ENCODE measurements at places on chromosomes 3 and 15.

- DNase-seq = peak; percentile 37
Observed at GRCh38 chr3:104961851-104962250, 404.9 kb upstream of the ALCAM start.

DNA sequence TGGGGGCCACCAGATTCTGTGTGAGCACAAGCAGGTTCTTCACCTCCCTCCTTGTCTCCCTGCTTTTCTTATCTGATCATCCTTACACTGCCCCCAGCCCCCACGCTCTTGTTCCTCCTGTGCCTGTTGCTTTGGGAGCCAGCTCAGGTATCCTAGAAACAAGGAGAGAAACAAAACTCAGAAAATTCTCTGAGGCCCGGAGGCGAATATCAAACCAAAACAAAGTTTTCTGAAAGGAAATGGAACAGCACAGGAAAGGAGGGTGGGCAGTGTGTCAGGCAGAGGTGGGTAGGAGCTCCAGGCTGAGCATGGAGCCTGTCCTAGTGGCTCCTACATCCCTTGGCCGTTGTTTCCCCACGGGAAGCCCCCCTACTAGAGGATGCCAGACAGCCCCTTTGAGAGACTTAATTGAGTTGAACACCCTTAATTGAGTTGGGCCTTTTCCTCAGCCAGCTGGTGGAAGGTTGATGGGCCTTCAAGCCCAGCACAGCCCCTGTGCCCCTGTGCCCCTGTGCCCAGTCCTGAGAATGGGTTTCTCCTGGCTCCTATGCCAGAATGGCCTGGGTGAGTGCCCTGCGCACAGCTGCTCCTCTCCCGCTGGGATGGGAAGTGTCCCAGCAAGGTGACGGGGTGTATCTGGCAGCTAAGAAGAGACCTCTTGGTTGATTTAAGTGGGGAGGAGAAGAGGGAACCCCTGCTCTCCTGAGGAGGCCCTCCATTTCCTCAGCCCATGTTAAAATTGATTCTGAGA is 22.8 kb upstream of the JMJD7 start:
- DNase-seq = no peak

DNA sequence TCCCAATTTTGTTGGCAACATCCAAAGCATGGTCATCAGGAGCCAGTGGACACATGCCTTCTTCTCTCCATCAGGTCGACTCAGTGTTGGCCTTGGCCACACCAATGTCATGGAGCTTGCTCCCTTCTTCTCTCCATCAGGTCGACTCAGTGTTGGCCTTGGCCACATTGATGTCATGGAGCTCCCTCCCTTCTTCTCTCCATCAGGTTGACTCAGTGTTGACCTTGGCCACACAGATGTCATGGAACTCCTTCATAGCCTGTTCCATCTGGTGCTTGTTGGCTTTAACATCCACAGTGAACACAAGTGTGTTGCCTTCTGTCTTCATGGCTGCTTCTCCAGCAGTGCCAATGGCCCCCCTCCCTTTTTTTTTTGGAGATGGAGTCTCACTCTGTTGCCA is 70.2 kb downstream of the TMEM44 start:
- no peak for DNase-seq

DNA sequence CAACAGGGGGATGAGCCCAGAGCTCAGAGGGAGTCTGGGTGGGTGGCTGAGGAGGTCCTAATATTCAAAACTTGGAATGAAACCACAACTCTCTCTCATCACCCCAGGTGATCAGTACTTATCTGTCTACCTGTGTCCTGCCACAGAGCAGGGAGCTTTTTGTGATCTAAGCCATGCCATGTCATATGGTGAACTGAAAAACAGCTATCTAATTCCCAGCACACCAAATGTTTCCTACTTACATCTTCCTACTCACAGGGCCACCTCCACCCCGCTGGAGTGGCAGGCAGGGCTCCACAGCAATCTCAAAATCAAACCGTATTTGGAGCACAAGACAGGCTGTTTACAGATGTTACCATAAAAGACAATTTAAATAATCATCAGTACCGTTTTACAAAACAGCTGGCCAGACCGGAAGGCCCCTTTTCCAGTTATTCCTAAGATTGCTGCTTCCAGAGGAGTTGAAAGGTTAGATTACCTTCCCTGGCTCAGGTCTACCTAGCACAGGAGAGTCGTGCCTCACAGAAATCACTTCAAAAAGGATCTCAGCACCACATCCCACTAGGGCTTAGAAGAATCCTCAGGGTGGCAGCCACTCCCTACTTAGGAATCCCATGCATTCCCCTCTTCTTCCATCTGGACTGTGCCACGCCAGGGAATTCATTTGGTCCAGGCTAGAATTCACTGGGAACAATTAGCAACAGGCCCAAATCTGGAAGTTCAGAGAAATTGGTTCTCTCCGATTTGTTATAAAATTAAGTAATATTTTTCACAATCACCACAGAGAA is 226.6 kb upstream of the IL12A start:
- no peak for DNase-seq

DNA sequence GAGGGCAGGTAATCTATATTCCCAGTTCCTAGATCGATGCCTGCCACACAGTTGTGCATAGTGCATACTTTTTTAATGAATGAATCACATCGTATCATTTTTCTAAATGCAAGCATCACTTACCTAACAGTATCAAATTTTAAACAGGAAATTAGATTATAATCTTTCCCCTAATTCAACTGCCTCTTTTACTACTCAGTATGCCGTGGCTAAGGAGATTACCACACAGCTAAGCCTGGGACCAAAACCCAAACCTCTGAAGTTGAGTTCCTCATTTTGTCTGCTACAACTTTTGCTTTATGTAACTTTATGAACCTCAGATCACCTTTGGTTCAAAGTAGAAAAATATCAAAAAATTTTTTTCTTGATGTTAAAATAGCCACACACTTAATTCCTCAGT is 53.2 kb upstream of the FNDC3B start:
- DNase-seq = no peak

- DNase-seq = no peak
Observed at GRCh38 chr3:16171009-16171408, 3.5 kb upstream of the GALNT15 start.

- DNase-seq = no peak
Observed at GRCh38 chr3:40464339-40465110, 7.4 kb downstream of the RPL14 start.

- DNase-seq = no peak
Observed at GRCh38 chr15:101635944-101636727, 16.0 kb downstream of the TM2D3 start.

DNA sequence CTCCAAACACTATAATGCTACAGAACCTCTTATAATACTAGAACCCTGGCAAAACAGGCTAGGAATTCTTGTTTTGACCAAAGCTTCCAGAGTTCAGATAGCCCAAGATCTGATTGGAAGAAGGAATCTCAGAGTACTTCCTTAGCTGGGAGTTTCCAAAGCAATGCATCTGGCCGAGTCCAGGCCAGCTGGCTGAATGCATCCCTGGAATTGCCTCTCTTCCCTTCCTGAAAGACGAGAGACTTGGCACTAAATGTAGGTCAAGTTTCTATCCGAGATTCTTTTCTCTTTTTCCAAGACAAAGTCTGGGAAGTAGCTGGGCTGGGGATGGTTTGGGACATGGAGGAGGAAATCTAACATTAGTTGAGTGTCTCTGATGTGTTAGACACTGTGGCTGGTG is 68.7 kb upstream of the ADPGK start:
- no peak for DNase-seq

GRCh38 chr3:167662919-167663400 is 9.2 kb upstream of the WDR49 start:
- no peak for DNase-seq

GRCh38 chr3:141456301-141456625 is 30.6 kb upstream of the RASA2 start:
- DNase-seq = no peak

- DNase-seq = peak; percentile 68
Observed at GRCh38 chr3:136990826-136991225, 33.0 kb downstream of the IL20RB start.

DNA sequence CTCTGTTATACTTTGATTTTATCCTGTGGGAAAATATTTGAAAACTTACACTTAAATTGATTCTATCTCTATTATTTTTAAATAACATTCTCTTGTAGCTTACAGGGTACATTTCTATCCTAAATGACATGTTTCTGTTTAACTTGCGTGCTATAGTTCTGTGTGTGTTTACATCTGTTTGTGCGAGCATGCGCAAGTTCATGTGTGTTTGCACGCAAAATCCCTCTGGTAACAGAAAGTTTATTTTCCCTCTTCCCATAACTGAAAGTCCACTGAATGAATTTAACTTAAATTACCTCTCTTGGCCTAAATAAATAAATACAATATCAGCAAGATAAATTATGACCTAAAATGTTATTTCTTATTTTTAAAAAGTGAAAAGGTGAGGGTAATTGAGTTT is 117.3 kb upstream of the NEO1 start:
- DNase-seq = no peak

DNA sequence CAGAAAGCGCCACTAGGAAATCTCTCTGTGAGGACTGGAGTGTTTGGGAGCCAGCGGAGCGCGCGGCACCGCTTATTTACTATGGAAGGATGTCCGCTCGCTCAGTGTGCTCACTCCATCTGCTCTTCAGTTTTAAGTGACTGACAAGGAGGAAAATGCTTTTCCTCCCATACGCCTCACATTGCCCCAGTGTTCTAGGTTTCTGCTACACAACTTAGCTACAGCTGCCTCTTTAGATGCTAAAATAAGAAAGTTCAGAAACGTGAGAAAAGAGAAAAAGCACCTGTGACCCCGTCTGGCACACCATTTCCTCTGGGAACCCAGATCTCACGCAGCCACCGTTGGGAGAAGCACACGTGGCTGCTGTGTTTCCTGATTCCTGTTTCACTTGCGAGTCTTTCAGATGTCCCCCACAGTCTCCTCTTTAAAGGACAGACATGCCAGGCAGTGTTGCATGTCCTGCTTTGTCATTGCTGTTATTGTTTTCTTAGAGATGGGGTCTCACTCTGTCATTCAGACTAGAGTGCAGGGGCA is 11.7 kb upstream of the MUSTN1 start:
- DNase-seq = peak; percentile 57

DNA sequence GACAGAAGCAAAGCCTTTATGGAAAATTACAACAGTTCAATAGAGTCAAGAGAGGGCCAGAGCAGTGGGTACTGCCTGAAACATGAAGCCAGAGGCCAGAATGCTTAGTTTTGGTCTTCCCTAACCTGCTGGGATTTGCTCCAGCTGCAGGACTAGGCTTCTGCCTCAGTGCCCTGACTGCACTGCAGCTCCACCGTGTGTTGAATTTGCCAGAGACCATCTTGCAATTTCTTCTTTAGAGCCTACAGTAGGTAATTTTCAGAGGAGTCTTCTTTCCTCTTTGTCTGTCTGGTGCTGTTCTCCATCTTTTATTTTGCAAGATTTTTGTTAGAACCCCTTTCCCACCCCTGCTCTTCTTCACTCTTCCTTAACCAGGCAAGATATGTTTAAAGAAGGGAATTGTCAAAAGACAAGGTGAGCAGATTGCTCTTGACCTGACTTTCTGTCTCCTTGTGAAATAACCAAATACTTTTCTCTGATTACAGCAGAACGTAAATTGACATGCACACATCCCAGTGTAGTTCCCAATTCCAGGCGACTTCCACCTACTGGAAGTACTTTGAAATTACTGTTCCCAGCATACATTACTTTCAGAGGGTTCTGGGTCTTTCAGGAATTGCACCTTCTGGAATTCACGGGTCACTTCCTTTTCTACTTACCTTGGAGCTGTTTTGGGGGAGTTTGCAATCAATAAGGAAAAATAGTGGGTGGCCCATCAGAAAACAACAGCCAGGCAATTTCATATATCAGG is 161.2 kb downstream of the MINAR1 start:
- no peak for DNase-seq

DNA sequence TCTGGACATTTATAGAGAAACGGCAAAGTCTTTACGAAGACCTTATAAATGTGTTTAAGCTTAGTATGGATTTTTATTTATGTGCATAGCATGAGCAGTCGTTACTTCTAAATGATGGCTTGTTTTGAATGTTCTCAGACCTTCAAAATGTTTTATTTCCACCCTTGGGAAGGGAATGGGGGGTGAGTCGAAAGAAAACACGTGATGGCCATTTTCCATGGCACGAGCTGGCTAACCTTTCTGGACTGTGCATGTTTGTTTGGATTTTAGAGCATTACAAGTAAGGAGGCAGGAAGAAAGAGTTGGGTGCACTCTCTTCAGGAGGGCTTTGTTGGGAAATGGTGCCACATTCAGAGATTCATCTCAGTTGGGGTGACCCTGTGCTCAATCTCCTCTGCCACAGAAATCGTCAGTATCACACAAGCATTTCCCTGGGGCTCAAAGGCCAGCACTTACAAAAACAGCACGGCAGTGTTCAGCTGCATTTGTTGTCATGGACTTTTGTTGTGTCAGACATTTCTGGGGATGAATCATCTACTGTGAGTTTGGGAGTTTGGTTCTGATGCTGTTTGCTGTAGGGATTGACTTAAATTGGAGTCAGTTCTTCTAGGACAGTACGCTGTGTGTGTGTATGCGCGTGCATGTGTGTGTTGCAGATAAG is 52.3 kb upstream of the ADAMTS9 start:
- no peak for DNase-seq

GRCh38 chr3:42220436-42221121 is 45.4 kb downstream of the CCK start:
- DNase-seq = no peak

- no peak for DNase-seq
Observed at GRCh38 chr3:12556314-12556689, 585 bp upstream of the MKRN2 start.

- DNase-seq = no peak
Observed at GRCh38 chr3:182284793-182285192, 508.5 kb upstream of the ATP11B start.

DNA sequence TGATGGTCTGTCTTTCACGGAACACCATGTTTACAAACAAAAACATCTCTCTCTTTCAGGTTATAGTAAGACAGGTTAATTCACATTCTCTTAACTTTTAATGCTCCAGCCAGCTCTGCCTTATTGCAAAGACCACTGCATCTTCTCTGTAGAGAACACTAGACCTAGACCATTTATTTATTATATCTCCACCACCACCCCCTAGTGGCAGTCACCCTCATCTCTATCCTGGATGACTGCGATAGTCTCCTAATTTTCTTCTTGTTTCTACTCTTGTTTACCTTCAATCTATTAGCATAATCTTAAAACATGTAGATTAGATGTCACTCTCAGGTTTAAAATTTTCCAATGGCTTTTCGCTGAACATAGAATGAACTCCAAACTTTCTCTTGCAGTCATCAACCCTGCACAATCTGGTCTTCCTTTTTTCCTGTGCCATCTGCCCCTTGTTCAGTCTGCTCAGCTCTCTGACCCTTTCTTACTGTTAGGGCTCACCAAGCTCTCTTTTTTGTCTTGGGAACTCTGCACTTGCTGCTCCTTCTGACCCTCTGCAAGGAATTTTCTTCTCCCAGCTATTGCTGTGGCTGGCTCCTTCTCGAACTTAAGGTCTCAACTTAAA is 155.6 kb downstream of the SQOR start:
- DNase-seq = no peak

DNA sequence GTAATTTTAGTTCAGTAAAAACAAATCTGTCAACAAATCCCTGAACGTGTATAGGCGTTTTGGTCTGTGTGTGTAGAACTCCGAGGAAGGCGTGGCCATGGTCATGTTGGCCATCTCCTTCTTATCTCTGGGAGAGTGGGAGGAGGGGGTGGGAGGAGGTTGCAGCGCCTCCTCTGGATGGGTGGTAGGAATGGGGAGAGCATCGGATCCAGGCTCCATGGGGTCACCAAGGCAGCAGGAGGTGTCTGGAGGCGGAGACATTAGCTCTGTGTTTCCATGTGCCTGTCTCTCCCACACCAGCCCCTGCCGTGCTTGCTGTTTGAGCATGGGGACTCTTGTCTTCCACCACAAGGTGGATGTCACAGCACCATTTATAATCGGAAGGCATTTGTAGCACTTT is 34.5 kb upstream of the TRPM1 start:
- no peak for DNase-seq
